ENCODE measurements at places on chromosomes 5 and 9. TPM values are rescaled to one million over a fixed set of nuclear protein-coding genes. Genes with fewer than 3 reads are reported as not detected.

The MLANA gene
- total RNA-seq: not detected

The DPYSL3 gene
- total RNA-seq: 0.13 TPM

The HNRNPAB gene
- 392 TPM for total RNA-seq

The TRPM3 gene
- total RNA-seq: not detected

The BTNL3 gene
- not detected for total RNA-seq

The NUP155 gene
- total RNA-seq: 89.9 TPM

The MEIKIN gene
- not detected for total RNA-seq

The FOXI1 gene
- total RNA-seq: not detected

The FAM170A gene
- total RNA-seq: not detected

The AK8 gene
- total RNA-seq: not detected

The CCDC171 gene
- total RNA-seq: 2.3 TPM

The RASGEF1C gene
- total RNA-seq: not detected

DNA sequence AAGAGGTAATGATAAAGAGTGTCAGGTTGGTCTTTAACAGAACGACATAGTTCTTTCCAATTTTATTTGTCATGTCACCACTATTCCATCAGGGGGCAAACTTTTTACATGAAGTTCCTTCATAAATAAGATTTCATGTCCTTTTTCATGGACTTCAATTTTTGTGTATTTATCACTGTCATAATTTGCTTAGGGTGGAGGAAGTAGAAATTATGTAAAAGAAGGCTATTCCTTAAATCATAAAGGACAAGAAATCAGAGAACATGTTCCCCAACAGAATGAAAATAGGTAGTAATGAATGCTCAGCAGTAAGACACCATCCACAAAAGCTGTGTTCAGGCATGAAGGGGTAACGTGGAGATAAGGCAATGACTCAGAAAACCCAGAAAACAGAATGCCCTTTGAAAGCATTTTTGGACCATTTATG, 72.7 kb downstream of the ZFAND5 start:
- peaks cover 3% of the 10 kb centered on the region for H3K27me3 ChIP-seq
- no peak overlapping the region for H3K4me3 ChIP-seq

DNA sequence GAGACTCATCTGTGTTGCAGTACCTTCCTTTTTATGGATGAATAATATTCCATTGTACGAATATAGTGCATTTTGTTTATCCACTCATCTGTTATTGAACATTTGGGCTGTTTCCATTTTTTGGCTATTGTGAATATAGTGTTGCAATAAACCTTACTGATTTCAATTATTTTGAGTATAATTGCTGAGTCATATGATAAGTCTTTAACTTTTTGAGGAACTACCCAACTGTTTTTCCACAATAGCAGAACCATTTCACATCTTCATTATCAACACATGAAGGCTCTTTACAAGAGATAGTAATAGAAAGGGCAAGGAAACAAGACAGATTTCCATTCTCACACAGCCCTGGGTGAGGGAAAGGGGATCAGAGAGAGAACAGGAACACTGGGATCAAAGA, 329.2 kb downstream of the RAB3C start:
- H3K4me3 ChIP-seq: no peak overlapping the region
- H3K4me1 ChIP-seq: no peaks in the 10 kb centered on the region
- H3K36me3 ChIP-seq: no peaks in the 10 kb centered on the region
- no peak for DNase-seq

GRCh38 chr5:132601071-132601728, 44.4 kb downstream of the RAD50 start:
- peaks cover 46% of the 10 kb centered on the region for H3K36me3 ChIP-seq
- no peaks in the 10 kb centered on the region for H3K27me3 ChIP-seq
- DNase-seq: no peak
- no peak overlapping the region for H3K27ac ChIP-seq
- no peak overlapping the region for H3K4me3 ChIP-seq

GRCh38 chr9:3367185-3367584, 158.6 kb downstream of the RFX3 start:
- H3K4me1 ChIP-seq: peaks cover 21% of the 10 kb centered on the region
- H3K4me3 ChIP-seq: no peak overlapping the region
- no peaks in the 10 kb centered on the region for H3K27me3 ChIP-seq
- DNase-seq: no peak

GRCh38 chr9:76394960-76395252, 680 bp upstream of the RFK start:
- peaks cover 23% of the 10 kb centered on the region for H3K36me3 ChIP-seq
- H3K4me3 ChIP-seq: peak overlapping the region; percentile 85
- peak overlapping the region; percentile 94 for H3K27ac ChIP-seq
- no peaks in the 10 kb centered on the region for H3K27me3 ChIP-seq
- peaks cover 27% of the 10 kb centered on the region for H3K4me1 ChIP-seq

- H3K27ac ChIP-seq: no peak overlapping the region
- no peaks in the 10 kb centered on the region for H3K36me3 ChIP-seq
- no peak for DNase-seq
- no peak overlapping the region for H3K4me3 ChIP-seq
- H3K27me3 ChIP-seq: peaks cover 9% of the 10 kb centered on the region
- peaks cover 10% of the 10 kb centered on the region for H3K4me1 ChIP-seq
Measured at GRCh38 chr9:137281345-137282116, 4.0 kb downstream of the TOR4A start.

DNA sequence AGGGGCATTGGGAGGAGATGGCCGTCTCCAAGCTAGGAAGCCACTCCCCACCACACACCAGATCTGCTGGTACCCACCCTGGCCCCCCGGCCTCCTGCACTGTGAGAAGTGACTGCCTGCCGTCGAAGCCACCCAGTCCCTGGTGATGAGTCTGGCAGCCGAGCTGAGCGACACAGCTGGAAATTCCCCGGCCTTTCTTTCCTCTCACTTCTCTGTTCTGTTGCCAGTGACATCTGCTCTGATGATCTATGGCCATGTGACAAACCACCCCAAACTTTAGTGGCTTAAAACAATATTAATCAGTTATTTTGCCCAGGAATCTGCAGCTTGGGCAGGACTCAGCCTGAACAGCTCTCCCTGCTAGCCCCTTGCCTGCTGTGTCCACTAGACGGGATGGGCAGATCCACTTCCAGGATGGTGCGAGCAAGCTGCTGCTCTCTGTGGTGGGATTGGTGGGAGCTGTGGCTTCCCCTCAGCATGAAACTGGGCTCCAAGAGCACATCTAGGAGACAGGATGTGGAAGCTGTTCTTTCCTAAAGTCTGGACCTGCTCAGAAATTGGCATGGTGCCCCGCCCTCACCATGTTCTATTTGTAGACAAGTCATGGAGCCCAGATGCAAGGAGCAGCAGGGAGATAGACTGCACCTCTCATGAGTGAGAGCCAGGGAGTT, 211.2 kb downstream of the GADD45G start:
- no peaks in the 10 kb centered on the region for H3K36me3 ChIP-seq
- peak; percentile 17 for DNase-seq
- H3K4me3 ChIP-seq: no peak overlapping the region
- peaks cover 16% of the 10 kb centered on the region for H3K4me1 ChIP-seq
- H3K27ac ChIP-seq: no peak overlapping the region

GRCh38 chr9:1292384-1292783, 242.2 kb downstream of the DMRT2 start:
- no peak for DNase-seq
- H3K4me1 ChIP-seq: no peaks in the 10 kb centered on the region
- peaks cover 3% of the 10 kb centered on the region for H3K27me3 ChIP-seq
- H3K36me3 ChIP-seq: no peaks in the 10 kb centered on the region
- no peak overlapping the region for H3K4me3 ChIP-seq

- H3K27ac ChIP-seq: peak overlapping the region; percentile 34
- no peaks in the 10 kb centered on the region for H3K36me3 ChIP-seq
- H3K27me3 ChIP-seq: no peaks in the 10 kb centered on the region
- no peaks in the 10 kb centered on the region for H3K4me1 ChIP-seq
- no peak overlapping the region for H3K4me3 ChIP-seq
Measured at GRCh38 chr9:1366276-1366675, 316.1 kb downstream of the DMRT2 start.

DNA sequence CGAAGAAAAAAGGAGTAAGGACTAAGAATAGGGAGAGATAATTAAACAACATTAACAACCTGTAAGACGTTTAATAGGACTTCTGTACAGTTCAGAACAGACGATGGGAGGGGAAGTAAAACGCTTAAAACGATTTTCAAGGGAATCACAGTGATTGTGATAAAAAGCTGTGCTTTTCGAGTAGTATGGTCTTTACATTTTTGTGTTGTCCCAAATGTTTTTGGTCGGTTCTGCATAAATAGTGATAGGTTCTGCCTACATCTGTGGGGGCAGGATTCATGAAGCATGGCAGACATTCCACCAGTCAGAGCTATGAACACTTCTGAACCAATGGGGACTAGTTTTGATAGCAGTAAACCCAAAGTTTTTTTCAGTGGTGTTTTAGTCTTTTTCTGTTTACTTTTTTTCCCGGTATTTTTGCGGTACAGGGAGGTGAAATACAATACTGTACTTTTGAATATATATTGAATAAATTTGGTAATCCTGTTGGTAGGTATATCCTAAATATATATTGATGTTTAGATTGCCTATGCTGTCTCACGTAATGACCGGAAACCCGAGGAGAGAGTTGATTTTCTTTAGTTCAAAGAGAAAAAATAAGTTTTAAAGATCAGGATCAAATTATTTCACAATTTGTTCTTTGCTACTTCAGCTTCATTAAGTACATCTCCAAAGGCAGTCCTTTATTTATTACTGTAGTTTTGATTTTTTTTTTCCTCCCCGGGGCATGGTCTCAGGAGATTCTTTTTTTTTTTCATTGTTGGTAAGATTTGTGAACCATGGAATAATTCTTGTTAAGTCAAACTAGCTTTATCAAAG, 1.3 kb downstream of the ERBIN start:
- H3K36me3 ChIP-seq: peaks cover 6% of the 10 kb centered on the region
- peaks cover 2% of the 10 kb centered on the region for H3K27me3 ChIP-seq
- DNase-seq: peak; percentile 49
- H3K4me1 ChIP-seq: peaks cover 36% of the 10 kb centered on the region

- H3K36me3 ChIP-seq: no peaks in the 10 kb centered on the region
- H3K27me3 ChIP-seq: peaks cover 12% of the 10 kb centered on the region
- no peaks in the 10 kb centered on the region for H3K4me1 ChIP-seq
- no peak overlapping the region for H3K4me3 ChIP-seq
- H3K27ac ChIP-seq: no peak overlapping the region
Measured at GRCh38 chr9:133649194-133649593, 13.0 kb downstream of the DBH start.

DNA sequence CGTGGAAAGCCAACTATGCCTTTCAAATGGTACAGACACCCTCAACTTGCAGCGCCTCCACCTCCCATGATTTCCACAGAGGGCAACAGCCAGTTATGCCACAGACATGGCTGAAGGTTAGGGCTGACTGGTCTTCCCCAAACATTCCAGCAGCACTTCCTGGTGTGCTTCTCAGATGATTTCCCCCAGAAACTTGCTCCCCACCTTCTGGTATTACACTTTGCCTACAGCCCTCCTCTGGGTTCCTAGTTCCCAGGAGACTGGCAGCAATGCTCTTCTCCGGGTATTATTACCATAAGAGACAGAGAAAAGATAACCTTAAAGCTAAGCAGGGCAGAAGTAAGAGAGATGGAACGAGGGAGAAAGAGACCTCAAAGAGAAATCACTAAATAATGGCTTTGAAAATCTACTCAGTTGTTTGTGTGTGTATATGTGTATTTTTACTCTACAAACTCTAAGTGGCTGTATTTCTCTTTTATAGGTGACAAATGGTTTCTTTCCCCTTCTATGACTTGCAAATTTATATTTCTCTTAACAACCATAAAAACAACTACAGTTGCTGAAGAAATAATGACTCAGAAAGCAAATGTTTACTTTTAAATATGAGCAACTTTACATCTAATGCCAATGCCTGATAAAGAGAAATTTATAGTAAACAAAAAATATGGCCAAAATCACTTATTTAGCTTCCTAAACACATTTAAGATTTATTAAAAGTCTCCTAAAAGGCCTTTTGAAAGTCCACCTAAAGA, 133.8 kb downstream of the PDE4D start:
- H3K4me3 ChIP-seq: no peak overlapping the region
- no peak for DNase-seq
- H3K27ac ChIP-seq: no peak overlapping the region
- H3K27me3 ChIP-seq: no peaks in the 10 kb centered on the region
- H3K4me1 ChIP-seq: no peaks in the 10 kb centered on the region

DNA sequence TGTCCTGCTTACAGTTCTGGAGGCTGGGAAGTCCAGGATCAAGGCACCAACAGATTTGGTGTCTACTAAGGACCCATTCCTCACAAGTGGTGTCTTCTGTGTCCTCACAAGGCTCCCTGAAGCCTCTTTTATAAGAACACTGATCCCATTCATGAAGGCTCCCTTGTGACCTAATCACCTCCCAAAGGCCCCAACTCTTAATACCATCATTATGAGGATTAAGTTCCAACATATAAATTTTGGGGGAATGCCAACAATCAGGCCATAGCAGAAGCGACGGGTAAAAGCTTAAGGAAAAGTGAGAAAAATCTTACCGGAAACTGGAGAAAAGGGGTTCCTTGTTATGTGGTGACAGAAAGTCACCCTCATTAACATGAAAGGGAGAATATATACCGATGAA, 11.2 kb downstream of the CTNNAL1 start:
- no peak overlapping the region for H3K27ac ChIP-seq
- peaks cover 7% of the 10 kb centered on the region for H3K4me1 ChIP-seq
- no peak for DNase-seq
- H3K27me3 ChIP-seq: no peaks in the 10 kb centered on the region
- H3K4me3 ChIP-seq: no peak overlapping the region

- H3K4me3 ChIP-seq: no peak overlapping the region
- no peaks in the 10 kb centered on the region for H3K27me3 ChIP-seq
- no peak for DNase-seq
- H3K36me3 ChIP-seq: no peaks in the 10 kb centered on the region
- H3K27ac ChIP-seq: no peak overlapping the region
Measured at GRCh38 chr5:125151150-125151900, 404.9 kb upstream of the ZNF608 start.

Data from activated CD8-positive, alpha-beta T cell treated with anti-CD3 and anti-CD28 coated beads for 36 hours (primary cell).